H1 (cell line): ENCODE measurements at places on chromosomes 12 and 14.

GRCh38 chr14:32197919-32198318 is 3.9 kb upstream of the RNU6-7 start:
- no peak for DNase-seq

GRCh38 chr12:102388469-102388868 is 91.9 kb downstream of the IGF1 start:
- no peak for DNase-seq

DNA sequence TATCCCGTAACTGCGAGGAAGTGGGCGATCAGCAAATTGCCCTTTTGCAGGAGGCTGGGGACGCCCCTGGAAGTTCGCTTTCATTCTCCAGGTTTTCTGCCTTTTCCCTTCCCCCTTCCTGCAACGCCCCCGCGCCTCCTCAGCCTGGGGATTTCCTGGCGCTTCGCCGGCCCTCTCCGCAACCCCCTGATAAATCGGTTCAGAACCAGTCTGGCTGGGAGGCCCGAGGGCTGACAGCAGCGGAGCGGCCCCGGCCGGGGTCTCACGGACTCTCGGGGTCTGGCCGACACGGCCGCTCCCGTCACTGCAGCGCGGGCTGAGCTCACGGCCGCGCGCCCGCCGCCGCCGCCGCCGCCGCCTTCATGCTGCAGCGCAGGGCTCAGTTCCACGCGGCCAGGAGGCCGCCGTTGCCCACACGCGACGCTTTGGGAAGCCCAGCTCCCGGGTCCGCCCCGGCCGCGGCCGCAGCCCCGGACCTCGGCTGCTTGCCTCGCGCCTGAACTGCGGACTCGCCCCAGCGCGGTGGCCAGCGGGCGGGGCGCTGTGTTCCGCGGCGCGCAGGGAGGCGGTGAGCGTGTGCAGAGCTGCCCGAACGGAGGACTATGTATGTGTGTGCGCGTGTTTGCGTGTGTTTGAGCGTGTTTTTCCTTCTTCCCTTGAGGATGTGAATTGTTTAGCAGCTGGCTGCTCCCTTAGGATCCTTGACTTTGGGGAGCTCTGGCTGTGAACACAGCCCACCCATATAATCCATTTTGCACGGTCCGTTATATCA is at the start of gene LRFN5:
Gene LRFN5 (plus strand): TSS at position 345 of the 772 bp plus-strand sequence.
- DNase-seq = no peak

DNA sequence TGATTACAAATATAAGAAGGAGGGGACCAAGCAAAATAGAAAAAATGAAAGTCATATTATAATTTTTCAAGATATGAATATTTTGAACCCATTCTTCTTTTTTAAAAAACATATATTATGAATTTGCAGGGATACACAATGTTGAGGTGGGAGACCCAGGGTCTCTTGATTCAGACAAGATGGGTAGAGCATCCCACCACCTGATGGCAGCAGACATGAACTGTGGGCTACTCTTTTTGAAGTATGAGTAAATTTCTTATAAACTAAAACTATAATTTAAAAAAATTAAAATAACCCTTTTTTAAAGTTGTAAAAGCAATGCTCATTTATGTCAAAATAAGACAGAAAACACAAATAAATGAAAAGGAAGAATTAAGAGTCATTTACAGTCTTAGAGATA is 202.7 kb upstream of the PRICKLE1 start:
- DNase-seq = no peak

GRCh38 chr12:131074221-131075083 is 120.7 kb downstream of the ADGRD1 start:
- no peak for DNase-seq

DNA sequence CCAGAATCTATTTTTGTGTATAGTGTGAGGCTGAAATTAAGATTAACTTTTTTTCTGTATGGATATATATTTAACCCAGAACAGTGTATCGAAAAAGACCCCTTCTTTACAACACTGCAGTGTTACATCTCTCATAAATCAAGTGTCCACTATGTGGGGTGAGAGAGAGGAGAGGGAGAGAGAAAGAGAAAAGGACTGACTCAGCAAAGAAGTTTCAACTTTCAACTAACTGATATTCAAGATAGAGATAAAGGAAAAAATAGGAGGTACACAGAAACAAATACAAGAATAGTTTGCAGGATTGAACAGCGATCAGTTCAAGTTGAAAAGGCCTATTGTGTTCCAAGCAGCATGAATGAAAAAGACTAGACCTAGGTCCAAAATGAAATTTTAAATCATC is 126.7 kb upstream of the NEDD1 start:
- DNase-seq = no peak

DNA sequence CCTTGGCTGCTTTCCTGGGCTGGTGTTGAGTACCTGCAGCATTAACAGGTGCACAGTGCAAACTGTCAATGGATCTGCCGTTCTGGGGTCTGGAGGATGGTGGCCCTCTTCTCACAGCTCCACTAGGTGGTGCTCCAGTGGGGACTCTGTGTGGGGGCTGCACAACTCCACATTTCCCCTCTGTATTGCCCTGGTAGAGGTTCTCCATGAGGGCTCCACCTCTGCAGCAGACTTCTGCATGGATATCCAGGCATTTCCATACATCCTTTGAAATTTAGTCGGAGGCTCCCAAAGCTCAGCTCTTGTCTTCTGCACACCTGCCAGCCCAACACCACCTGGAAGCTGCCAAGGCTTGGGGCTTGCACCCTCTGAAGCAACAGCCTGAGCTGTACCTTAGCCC is 198.6 kb downstream of the GXYLT1 start:
- DNase-seq = no peak

GRCh38 chr14:55731881-55732498 is 152.0 kb downstream of the KTN1 start:
- DNase-seq = peak; percentile 81

DNA sequence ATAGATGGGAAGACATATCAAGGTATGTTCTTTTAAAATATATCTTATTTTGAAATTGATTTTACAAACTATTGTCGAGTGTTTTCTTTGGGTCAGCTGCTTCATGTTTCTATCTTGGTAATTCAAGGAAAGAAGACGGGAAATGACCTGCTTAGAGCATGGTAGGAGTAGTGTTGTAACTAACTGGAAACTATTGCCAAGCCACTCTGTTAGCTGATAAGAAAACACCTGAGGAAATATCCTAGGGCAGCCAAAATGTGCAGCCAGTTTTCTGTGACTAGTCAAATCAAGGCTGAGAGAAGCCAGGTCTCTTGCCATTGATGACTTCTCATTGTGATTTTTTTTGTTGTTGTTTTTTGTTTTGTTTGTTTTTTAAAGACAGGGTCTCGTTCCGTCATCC is 30.2 kb downstream of the METAP2 start:
- DNase-seq = no peak
